ENCODE measurements at places on chromosomes 2 and 18.

GRCh38 chr2:127479866-127480743 is 46.2 kb downstream of the IWS1 start:
- DNase-seq = no peak

DNA sequence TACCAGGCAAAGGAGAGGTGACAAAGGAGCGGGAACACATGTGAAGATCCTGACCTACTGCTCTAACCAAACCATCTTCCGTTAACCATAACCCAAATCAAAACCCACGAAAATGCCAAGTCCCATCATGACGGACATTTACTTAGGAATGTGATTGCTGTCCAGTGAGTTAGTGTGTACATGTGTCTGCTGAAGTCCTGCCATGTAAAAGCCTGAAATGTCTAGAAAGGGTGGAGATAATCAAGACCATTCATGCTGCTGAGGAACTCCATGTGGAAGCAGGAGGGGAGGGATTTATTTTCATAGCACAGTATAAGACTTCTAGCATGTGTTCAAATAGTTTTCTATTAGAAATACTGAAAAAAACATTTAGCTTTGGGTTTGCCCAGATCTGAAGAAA is 137.0 kb upstream of the BOD1L2 start:
- DNase-seq = no peak

GRCh38 chr2:138010890-138011289 is 46.6 kb downstream of the HNMT start:
- DNase-seq = peak; percentile 18

DNA sequence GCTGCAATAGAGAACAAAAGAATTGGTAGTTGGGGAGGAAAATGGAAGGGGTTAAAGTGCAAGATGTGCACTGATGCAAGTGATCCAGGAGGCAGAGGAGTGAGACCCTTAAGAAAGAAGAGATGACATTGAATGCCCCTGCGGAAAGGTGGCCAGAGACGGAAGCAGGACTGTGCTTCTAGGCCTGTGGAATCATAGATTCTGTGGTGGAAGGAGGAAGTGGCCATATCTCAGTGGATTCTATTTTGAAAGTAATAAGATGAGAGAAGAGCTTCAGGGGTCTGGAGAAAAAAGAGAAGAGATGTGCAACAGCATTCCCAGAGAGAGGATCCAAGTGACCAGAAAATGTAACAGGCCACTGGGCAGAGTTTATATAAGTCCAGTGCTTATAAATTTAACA is 18.6 kb upstream of the GYPC start:
- no peak for DNase-seq

DNA sequence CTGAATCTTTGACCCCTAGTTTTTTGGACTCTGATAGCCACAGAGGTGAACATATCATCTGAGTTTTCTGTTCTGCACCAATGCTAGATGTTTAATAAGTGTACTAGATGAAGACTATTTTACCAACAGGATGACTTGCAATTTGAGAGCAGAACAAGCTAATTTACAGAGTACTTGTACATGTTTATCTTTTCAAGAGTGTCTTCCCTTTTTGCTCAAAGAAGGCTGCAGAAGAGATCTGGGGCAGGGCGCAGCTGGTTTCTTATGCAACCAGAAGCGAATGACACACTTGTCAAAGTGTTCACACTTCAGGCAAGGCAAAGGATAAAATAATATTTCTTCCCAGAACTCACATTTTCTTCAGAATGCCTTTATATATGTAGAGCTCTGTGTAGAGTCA is 86.0 kb downstream of the VWA3B start:
- DNase-seq = no peak

- no peak for DNase-seq
Measured at GRCh38 chr2:238305092-238305862, 15.0 kb upstream of the TRAF3IP1 start.

DNA sequence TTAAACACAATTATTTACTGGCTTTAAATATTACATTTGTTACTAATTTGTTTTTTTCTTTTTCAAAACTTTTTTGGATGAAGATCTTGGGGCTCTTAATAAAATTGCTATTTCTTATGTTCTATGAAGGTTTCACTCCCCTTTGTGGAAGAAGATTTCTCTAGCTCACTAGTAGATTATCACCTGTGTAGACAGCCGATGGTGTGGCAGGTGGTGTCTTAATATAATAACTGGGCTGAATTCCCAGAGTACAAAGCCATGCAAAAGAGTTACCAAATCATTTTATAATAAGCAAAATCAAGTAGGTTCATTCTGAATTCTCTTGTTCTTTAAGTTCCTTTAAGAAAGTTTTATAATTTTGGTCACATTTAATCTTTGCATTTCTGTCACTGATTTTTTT is 233.7 kb downstream of the CCDC102B start:
- DNase-seq = no peak

DNA sequence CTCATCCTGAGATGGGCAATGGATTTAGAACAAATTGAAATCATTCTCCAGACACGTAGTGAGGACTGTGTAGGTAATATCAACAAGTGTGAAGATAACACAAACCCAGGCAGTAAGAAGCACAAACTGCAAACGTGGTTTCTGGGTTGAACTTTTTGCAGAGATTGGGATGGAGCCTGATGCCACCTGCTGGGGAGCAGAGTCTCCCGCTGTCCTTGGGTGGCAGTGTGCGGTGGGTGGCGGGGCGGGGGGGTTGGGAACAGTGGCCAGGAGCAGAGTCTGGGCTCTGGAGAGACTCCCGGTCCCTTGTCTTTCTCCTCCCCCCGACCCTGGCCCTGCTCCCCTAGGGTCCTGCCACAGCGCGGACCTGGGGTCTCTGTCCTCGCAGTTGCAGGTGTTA is 19.5 kb downstream of the TRAF3IP1 start:
- no peak for DNase-seq
